ENCODE measurements at places on chromosomes 5 and 9. TPM values are rescaled to one million over a fixed set of nuclear protein-coding genes. Genes with fewer than 3 reads are reported as not detected.

DNA sequence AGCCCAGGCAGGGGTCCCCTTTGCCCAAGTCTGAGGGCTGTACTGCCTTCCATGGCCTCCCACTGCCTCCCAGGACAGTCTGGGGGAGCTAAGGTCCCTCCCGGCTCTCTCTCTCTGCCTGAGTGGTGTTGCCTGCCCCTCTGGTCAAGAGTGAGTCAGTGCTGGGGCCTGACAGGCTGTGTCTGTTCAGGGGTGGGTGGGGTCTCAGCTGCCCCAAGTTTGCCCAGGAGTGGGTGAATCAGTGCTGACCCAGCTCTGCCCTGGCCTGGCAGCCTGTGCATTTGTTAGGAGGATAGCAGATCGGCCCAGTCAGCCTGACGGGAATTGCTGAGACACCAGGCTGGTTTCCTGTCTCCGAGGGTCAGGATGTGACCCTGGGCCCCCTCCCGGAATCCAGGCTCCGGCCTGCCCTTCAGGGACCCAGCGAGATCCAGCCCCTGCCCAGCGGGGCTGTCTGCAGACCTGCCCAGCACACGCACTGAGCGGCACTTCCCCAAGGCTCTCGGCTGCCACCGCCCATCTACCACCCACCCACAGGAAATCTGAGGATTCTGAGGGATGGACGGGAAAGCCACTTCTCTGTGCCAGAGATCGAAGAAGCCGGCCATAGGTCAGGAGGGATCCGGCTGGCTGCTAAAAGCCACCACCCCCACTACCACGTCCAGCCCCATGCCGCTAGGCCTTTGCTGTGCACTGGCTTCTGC, 15.9 kb downstream of the ENG start:
- no peaks in the 10 kb centered on the region for H3K36me3 ChIP-seq
- H3K27ac ChIP-seq = no peak overlapping the region
- no peaks in the 10 kb centered on the region for H3K27me3 ChIP-seq
- H3K4me3 ChIP-seq = no peak overlapping the region
- peaks cover 10% of the 10 kb centered on the region for H3K4me1 ChIP-seq
- DNase-seq = no peak

DNA sequence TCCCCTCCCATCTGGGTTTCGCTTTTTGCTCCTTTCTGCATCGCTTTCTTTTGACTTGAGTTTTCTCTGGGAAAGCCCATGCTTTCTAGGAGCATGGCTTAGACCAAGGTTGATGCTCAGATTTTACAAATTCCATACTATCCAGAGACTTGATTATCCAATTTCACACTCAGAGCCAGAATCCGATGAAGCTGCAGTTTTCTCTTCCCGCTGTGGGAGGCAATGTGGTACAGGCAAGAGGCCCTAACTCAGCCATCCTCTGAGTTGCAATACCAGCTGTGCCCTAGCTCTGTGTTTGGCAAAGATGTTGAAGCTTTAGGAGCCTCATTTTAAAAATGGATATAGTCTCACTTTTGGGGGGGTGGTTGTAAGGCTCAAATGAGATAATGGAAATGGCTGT, 85.1 kb downstream of the BRINP1 start:
- peaks cover 8% of the 10 kb centered on the region for H3K27me3 ChIP-seq
- no peak overlapping the region for H3K4me3 ChIP-seq
- H3K36me3 ChIP-seq = no peaks in the 10 kb centered on the region

DNA sequence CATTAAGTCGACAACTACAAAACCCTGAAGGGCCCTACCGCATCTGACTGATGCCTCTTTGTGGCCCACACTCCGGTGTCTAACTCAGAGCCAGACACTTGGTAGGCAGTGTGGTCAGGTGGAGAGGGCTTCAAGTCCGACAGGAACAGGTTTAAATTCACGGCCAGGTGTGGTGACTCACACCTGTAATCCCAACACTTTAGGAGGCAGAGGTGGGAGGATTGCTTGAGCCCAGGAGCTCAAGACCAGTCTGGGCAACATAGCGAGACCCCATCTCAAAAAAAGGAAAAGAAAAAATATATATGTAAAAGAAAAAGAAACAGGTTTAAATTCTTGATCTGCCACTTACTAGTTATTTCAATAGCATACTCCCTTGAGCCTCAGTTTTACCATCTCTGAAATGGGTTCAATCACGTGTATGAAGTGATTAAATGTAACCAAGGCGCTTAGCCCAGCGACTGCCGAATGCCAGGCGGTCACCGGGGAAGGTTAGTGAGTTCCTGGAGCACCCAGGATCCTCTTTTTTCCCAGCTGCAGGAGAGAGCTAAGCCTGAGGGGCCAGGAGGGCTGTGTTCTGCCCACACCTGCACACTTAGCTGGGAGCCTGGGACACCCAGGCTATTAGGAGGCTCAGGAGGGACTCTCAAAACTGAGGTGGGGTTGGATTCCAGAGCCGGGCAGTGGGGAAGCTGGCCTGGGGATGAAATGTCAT, 943 bp downstream of the CLTB start:
- peaks cover 2% of the 10 kb centered on the region for H3K36me3 ChIP-seq
- DNase-seq = peak; percentile 18
- no peaks in the 10 kb centered on the region for H3K27me3 ChIP-seq
- peak overlapping the region; percentile 74 for H3K4me3 ChIP-seq

DNA sequence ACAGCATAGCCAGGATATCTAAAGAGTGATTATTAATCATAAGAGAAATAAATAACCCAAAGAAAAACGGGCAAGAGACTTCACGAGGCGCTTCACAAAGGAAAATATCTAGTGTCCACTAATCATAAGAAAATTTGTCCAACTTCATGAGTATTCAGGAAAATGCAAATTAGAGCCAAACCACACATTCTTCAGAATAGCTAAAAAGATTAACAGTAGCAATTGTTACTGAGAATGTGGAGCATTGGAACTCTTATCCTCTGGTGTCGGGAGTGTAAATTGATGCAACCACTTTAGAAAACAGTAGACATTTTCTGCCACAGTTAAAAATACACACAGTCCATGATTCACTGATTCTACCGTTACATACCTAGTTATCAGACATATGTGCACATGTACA, 145.7 kb downstream of the CWC27 start:
- H3K4me3 ChIP-seq = no peak overlapping the region
- peaks cover 34% of the 10 kb centered on the region for H3K36me3 ChIP-seq
- H3K27ac ChIP-seq = no peak overlapping the region
- no peak for DNase-seq

- peaks cover 2% of the 10 kb centered on the region for H3K4me1 ChIP-seq
- peak; percentile 84 for DNase-seq
- H3K36me3 ChIP-seq = no peaks in the 10 kb centered on the region
- no peak overlapping the region for H3K4me3 ChIP-seq
- no peak overlapping the region for H3K27ac ChIP-seq
- H3K27me3 ChIP-seq = no peaks in the 10 kb centered on the region
Measured at GRCh38 chr9:137406876-137407589, 15.9 kb downstream of the EXD3 start.

- H3K27me3 ChIP-seq = no peaks in the 10 kb centered on the region
- no peak overlapping the region for H3K27ac ChIP-seq
- no peaks in the 10 kb centered on the region for H3K4me1 ChIP-seq
- H3K4me3 ChIP-seq = no peak overlapping the region
Measured at GRCh38 chr5:85614489-85614888, 1003.3 kb upstream of the COX7C start.

- H3K4me1 ChIP-seq = peaks cover 19% of the 10 kb centered on the region
- no peak overlapping the region for H3K27ac ChIP-seq
- peaks cover 7% of the 10 kb centered on the region for H3K27me3 ChIP-seq
- DNase-seq = no peak
Measured at GRCh38 chr5:142621227-142621626, 64.7 kb downstream of the FGF1 start.

DNA sequence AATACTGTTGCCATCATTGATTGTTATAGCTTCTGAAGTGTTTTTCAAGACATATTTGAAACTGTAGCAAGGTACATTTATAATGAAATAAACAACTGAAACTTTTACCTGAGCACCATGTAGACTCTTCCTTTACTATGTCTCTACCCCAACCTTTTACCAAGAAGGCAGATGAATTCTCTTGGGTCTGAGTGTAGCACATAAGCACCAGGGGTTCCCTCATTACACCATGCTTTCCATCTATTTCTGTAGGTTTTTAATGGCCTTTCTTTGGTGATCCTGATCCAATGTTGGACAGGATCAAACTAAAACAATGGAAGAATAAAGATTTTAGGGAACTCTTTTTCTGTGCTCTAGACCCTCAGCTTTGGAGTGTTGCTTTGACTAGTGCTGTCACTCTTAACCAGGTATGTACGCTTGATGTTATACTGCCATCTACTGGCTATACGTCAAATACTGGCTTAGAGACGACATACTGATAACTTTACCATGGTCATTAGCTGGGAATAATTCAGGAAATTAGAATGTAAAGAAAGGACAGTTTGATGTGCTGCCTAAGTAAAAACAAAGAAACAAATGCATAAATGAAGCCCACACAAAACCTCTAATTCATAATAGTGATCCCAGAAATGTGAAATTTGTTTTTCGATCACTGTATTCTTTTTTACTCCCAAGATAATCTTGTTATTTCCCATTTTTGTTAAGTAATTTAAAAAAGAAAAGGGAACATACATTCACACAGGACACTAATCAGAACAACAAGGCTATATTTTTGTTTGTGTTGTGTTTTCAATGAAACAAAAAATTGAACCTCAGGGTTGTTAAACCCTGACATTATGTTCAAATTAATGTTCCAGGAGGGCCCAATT, 30.7 kb downstream of the IFNW1 start:
- H3K27ac ChIP-seq = no peak overlapping the region
- no peaks in the 10 kb centered on the region for H3K4me1 ChIP-seq
- no peaks in the 10 kb centered on the region for H3K27me3 ChIP-seq
- H3K36me3 ChIP-seq = no peaks in the 10 kb centered on the region
- DNase-seq = no peak

DNA sequence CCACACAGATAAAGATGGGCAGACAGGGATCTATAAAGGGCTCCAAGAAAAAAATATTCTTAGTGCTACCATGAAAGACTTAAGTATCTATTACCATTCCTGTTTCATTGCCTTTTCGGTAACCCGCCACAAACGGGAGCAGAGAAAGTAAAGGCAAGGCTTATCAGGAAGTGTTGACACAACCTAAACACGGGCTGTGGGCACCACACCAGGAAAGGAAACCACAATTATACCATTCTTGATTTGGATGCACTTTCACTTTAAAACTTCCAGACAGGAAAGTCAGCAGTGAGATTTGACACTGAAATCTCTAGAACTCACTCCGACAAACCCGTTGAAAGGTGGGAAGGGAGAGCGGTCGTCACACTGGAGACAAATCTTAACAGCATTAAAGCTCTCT, 6.5 kb downstream of the TLE1 start:
- no peak overlapping the region for H3K27ac ChIP-seq
- DNase-seq = no peak
- no peak overlapping the region for H3K4me3 ChIP-seq
- peaks cover 31% of the 10 kb centered on the region for H3K27me3 ChIP-seq
- H3K36me3 ChIP-seq = no peaks in the 10 kb centered on the region

GRCh38 chr9:114488398-114489129, 16.7 kb downstream of the WHRN start:
- DNase-seq = no peak
- no peaks in the 10 kb centered on the region for H3K36me3 ChIP-seq
- H3K27me3 ChIP-seq = no peaks in the 10 kb centered on the region
- no peak overlapping the region for H3K4me3 ChIP-seq
- no peak overlapping the region for H3K27ac ChIP-seq

GRCh38 chr5:82863266-82863665, 213.9 kb downstream of the TMEM167A start:
- no peaks in the 10 kb centered on the region for H3K27me3 ChIP-seq
- H3K27ac ChIP-seq = no peak overlapping the region
- no peak overlapping the region for H3K4me3 ChIP-seq
- DNase-seq = no peak

GRCh38 chr9:121577166-121577565, 74.3 kb upstream of the DAB2IP start:
- peaks cover 5% of the 10 kb centered on the region for H3K27me3 ChIP-seq
- DNase-seq = no peak
- H3K36me3 ChIP-seq = no peaks in the 10 kb centered on the region

DNA sequence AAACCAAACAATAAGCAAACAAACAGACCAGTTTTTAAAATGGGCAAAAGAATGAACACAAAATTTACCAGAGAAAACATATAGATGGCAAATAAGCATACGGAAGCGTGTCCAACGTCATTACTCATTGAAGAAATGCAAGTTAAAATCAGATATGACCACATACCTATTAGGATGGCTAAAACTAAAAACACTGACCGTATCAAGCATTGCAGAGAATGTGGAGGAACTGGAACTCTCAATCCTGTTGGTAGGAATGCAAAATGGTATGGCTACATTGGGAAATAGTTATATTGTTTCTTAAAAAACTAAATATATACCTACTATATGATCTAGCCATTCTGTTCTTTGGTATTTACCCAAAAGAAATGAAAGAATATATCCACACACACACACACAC, 129.4 kb upstream of the ACO1 start:
- no peaks in the 10 kb centered on the region for H3K36me3 ChIP-seq
- no peaks in the 10 kb centered on the region for H3K4me1 ChIP-seq
- no peak for DNase-seq

GRCh38 chr5:112604732-112605630, 132.7 kb upstream of the APC start:
- H3K27ac ChIP-seq = no peak overlapping the region
- peak; percentile 13 for DNase-seq
- H3K4me3 ChIP-seq = no peak overlapping the region

- H3K4me1 ChIP-seq = no peaks in the 10 kb centered on the region
- H3K4me3 ChIP-seq = no peak overlapping the region
- no peaks in the 10 kb centered on the region for H3K36me3 ChIP-seq
- no peak for DNase-seq
Measured at GRCh38 chr5:67910546-67910945, 305.0 kb upstream of the PIK3R1 start.

GRCh38 chr5:109102096-109102690, 307.6 kb downstream of the PJA2 start:
- H3K27ac ChIP-seq = no peak overlapping the region
- no peak overlapping the region for H3K4me3 ChIP-seq
- no peaks in the 10 kb centered on the region for H3K36me3 ChIP-seq
- no peaks in the 10 kb centered on the region for H3K27me3 ChIP-seq
- no peak for DNase-seq
- no peaks in the 10 kb centered on the region for H3K4me1 ChIP-seq

GRCh38 chr5:119341452-119342349, 14.1 kb upstream of the TNFAIP8 start:
- peaks cover 39% of the 10 kb centered on the region for H3K36me3 ChIP-seq
- peaks cover 98% of the 10 kb centered on the region for H3K4me1 ChIP-seq
- no peak for DNase-seq
- H3K27me3 ChIP-seq = no peaks in the 10 kb centered on the region
- peak overlapping the region; percentile 71 for H3K4me3 ChIP-seq

Gene SPARC
- 0.30 TPM for total RNA-seq

Gene CKMT2
- not detected for total RNA-seq

Gene ACTBL2
- not detected for total RNA-seq

Gene GARIN3
- total RNA-seq = 0.82 TPM

Gene SPINK7
- not detected for total RNA-seq

Gene DAB2IP
- 0.28 TPM for total RNA-seq

Gene PLK2
- 3.0 TPM for total RNA-seq

Gene PELO
- total RNA-seq = 12.8 TPM

Gene PPP2R2B
- 0.40 TPM for total RNA-seq

Gene PAPPA
- total RNA-seq = not detected

All from activated CD4-positive, alpha-beta T cell treated with anti-CD3 and anti-CD28 coated beads for 36 hours (primary cell).